ENCODE measurements at places on chromosomes 2 and 18. TPM values are rescaled to one million over a fixed set of nuclear protein-coding genes. Genes with fewer than 3 reads are reported as not detected.

DNA sequence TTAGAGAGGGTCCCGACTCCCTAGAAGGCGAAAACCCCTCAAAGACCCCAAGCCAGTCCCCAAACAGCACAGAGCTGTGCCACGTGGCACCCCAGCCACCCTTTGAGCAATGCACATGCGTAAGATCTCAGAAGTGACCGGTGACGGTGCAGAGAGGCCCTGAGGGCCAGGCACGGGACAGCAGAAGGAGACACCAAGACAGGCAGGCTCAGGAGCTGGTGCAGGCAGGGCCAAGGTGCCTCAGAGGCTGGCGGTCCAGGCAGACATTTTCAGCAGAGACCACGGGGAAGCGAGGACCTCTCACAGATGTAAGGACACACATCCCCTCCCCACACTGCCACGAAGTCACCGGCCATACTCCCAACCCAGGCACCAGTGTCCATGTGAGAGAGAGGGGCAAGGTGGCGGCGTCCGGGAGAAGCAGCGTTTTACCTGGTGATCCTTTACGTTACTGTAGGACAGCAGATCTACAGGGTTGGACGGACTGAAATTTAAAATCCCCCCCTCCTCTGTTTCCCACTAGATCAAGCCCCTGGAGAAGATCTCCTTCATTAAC is 2.0 kb upstream of the RAB17 start:
- DNase-seq = no peak
- H3K27ac ChIP-seq = peak overlapping the region; percentile 88
- peaks cover 25% of the 10 kb centered on the region for H3K4me1 ChIP-seq
- no peaks in the 10 kb centered on the region for H3K27me3 ChIP-seq
- no peaks in the 10 kb centered on the region for H3K36me3 ChIP-seq

DNA sequence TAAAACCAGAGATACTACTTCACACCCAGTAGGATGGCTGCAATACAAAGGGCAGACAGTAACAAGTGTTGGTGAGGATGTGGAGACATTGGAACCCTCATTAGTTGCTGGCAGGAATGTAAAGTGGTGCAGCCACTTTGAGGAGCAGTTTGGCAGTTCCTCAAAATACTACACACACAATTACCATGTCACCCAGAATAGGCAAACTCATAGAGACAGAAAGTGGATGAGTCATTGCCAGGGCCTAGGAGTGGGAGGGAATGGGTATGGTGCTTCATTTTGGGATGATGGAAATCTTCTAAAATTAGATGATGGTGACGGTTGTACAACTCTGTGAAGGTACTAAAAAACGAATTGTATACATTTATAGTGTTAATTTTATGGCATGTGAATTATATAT is 54.8 kb downstream of the ATP9B start:
- H3K36me3 ChIP-seq = peaks cover 30% of the 10 kb centered on the region
- no peaks in the 10 kb centered on the region for H3K27me3 ChIP-seq
- H3K27ac ChIP-seq = no peak overlapping the region
- H3K4me3 ChIP-seq = no peak overlapping the region
- H3K4me1 ChIP-seq = no peaks in the 10 kb centered on the region

DNA sequence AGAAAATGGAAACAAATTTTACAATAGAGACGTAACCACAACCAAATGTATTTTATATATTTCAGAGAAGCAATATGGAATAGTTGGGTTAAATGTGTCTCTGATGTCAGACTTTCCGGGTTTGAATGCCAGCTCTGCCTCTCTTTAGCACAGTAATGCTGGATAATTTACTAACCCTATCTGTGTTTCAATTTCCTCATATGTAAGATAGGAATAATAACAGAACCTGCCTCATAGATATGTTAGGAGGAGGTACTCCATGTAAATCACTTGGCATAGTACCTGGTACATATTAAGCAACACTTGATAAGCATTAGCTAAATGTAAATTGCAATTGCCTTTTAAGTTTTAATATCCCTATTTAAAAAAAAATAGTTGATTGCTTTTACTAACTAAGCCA is 231.3 kb upstream of the ZC3H15 start:
- no peaks in the 10 kb centered on the region for H3K36me3 ChIP-seq
- H3K27me3 ChIP-seq = no peaks in the 10 kb centered on the region
- H3K27ac ChIP-seq = peak overlapping the region; percentile 53
- H3K4me3 ChIP-seq = no peak overlapping the region

- no peaks in the 10 kb centered on the region for H3K36me3 ChIP-seq
- H3K27me3 ChIP-seq = no peaks in the 10 kb centered on the region
- no peak for DNase-seq
Measured at GRCh38 chr18:63109802-63110201, 209.8 kb downstream of the BCL2 start.

DNA sequence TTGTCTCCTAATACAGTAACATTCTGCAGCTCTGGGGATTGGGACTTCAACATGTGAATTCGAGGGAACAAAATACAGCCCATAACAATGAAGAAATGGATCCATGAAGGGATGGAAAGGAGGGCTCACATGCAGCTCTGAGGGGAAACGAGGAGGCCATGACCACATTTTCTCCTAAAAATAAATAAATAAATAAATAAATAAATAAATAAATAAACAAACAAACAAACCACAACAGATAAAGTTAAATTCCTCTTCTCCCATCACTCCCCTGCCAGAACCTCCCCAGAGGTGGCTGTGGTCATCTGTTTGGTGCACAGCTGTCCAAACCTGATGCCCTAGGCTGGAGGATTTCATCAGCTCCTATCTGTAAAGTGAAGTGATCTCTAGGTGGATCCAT is 42.7 kb downstream of the MAL start:
- H3K27me3 ChIP-seq = no peaks in the 10 kb centered on the region
- H3K27ac ChIP-seq = no peak overlapping the region
- no peaks in the 10 kb centered on the region for H3K36me3 ChIP-seq
- H3K4me3 ChIP-seq = no peak overlapping the region
- DNase-seq = no peak

DNA sequence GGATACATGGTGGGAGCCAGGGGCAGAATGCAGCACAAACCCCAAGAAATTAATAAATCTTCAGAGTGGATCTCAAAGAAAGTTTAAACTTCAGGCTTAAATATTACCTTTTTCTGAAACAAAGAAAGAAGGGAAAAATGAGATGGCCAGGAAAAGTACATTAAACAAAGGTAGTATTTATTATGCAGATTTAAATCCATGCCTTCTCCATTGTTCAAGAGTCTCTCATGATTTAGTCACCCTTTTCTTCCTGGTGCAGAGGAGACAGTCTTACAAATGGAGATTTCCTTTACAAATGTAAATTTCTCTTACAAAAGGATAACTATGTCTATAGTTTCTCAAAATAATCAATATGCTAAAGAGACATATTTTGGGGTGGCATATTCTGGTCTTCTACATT is 33.4 kb upstream of the PPM1B start:
- no peaks in the 10 kb centered on the region for H3K36me3 ChIP-seq
- H3K4me3 ChIP-seq = no peak overlapping the region
- H3K27ac ChIP-seq = no peak overlapping the region
- no peaks in the 10 kb centered on the region for H3K27me3 ChIP-seq
- no peaks in the 10 kb centered on the region for H3K4me1 ChIP-seq

The SLC9A4 gene
- 114 TPM for total RNA-seq

- H3K36me3 ChIP-seq = peaks cover 5% of the 10 kb centered on the region
- peak; percentile 68 for DNase-seq
- peak overlapping the region; percentile 78 for H3K27ac ChIP-seq
- H3K4me1 ChIP-seq = peaks cover 13% of the 10 kb centered on the region
Measured at GRCh38 chr2:70070542-70071268, 16.6 kb upstream of the PCBP1 start.

DNA sequence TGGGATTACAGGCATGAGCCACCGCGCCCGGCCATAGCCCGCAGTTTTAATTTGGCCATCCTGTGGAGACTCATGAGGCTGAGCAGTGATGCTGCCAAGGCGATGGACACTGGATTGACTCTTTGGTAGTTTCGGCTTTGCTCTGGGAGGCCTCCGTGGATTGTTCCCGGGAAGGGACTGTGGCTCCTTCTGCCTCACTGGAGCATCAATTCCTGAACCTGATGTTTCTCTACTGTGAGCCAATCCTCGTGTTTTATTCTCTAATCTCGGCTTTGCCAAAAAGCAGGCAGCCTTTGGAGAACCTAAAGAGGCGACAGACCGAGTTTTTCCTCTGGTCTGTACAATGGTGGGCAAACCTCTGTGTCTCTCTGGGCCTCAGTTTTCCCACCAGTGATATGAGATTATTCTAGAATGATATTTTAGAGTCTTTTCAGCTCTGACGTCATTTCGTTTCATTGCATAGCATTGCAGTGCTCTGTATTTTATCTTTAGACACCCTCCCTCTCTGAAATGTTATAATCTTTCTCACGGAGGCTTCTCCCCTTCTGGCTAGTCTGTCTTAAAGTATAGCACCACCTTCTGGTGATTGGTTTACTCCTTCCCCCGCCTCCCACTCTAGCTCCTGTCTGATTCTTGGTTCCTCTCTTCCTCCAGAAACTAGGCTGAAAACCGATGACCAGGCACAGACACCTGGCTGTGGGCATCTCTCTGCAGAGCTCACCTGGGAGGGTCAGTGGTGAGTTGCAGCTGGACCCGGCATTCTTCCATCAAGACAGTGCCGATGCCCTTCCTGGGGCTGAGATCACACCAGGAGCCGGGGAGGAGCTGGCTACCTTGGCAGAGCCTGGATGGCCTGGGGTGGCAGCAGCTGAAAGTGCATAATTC is 341.3 kb downstream of the MYCN start:
- H3K27me3 ChIP-seq = no peaks in the 10 kb centered on the region
- H3K4me3 ChIP-seq = no peak overlapping the region
- H3K27ac ChIP-seq = no peak overlapping the region
- H3K4me1 ChIP-seq = no peaks in the 10 kb centered on the region
- no peaks in the 10 kb centered on the region for H3K36me3 ChIP-seq
- DNase-seq = peak; percentile 76

The RAB27B gene
- total RNA-seq = 10.7 TPM

The MAL gene
- 95.5 TPM for total RNA-seq

DNA sequence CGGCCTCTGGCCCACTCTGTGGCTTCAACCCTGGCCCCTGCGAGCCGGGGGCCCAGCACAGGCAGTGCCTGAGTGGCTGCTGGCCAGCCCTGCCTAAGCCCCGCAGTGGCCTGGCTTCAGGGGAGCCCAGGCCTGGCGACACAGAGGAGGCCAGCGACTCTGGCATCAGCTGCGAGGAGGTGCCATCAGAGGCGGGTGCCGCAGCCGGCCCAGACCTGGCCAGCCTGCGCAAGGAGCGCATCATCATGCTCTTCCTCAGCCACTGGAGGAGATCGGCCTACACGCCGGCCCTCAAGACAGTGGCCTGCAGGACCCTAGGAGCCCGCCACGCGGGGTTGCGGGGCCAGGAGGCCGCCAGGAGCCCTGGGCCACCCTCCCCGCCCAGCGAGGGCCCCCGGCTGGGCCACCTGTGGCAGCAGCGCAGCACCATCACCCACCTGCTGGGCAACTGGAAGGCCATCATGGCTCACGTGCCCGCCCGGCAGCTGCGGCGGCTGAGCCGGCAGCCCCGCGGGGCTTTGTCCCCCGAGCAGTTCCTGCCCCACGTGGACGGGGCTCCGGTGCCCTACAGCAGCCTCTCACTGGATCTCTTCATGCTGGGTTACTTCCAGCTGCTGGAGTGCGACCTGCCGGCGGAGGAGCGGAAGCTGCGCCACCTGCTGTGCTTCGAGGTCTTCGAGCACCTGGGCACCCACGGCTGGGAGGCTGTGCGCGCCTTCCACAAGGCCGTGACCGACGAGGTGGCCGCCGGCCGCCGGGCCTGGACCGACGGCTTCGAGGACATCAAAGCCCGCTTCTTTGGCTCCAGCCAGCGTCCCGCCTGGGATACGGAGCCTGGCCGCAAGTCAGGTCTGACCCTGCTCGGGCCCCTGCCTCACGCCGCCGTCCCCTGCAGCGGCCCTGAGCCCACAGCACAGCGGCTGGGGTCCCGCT is 7.5 kb upstream of the KLHL30 start:
- H3K27ac ChIP-seq = no peak overlapping the region
- no peak overlapping the region for H3K4me3 ChIP-seq

DNA sequence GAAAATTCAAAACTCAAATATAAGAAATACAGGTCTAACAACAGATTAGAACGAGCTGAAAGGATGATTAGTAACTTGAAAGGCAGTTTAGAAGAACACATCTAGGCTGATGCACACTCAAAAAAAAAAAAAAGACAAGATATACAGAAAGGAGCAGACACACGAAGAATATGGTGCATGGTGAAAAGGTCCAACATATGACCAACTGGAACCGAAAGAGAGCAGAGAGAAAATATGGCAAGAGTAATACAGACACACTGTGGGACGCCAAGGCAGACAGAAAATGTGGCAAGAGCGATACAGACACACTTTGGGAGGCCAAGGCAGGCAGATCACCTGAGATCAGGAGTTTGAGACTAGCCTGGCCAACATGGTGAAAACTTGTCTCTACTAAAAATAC is 39.8 kb downstream of the NDUFA10 start:
- no peaks in the 10 kb centered on the region for H3K4me1 ChIP-seq
- H3K27me3 ChIP-seq = no peaks in the 10 kb centered on the region
- H3K36me3 ChIP-seq = peaks cover 91% of the 10 kb centered on the region

DNA sequence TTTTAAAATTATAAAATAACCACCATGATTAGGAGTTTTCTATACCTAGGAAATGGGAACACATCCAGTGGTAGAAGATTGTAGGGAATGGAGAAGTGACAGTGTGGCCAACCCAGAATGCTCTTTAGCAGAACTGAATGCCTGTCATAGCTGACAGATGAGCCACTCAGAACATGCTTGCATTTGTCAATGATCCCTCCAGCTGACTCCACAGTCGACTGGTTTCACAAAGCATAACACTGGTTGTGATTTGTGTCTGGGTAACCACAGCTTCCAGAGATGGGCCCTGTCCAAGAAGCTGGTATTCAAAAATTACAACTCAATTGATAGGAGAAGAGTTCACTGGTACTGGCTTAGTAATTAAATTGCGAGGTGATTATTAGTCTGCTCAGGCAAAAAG is 9.0 kb upstream of the CTIF start:
- H3K27ac ChIP-seq = no peak overlapping the region
- H3K4me3 ChIP-seq = no peak overlapping the region
- no peaks in the 10 kb centered on the region for H3K36me3 ChIP-seq
- H3K4me1 ChIP-seq = no peaks in the 10 kb centered on the region

- H3K4me3 ChIP-seq = no peak overlapping the region
- no peak overlapping the region for H3K27ac ChIP-seq
- no peaks in the 10 kb centered on the region for H3K4me1 ChIP-seq
- DNase-seq = no peak
- no peaks in the 10 kb centered on the region for H3K36me3 ChIP-seq
Measured at GRCh38 chr2:127039387-127040031, 67.4 kb downstream of the BIN1 start.

- no peak overlapping the region for H3K4me3 ChIP-seq
- no peaks in the 10 kb centered on the region for H3K4me1 ChIP-seq
- H3K36me3 ChIP-seq = no peaks in the 10 kb centered on the region
- H3K27ac ChIP-seq = no peak overlapping the region
Measured at GRCh38 chr2:233093166-233093448, 33.0 kb downstream of the INPP5D start.

- no peaks in the 10 kb centered on the region for H3K4me1 ChIP-seq
- no peaks in the 10 kb centered on the region for H3K36me3 ChIP-seq
- no peak overlapping the region for H3K27ac ChIP-seq
- peak; percentile 41 for DNase-seq
- H3K27me3 ChIP-seq = no peaks in the 10 kb centered on the region
Measured at GRCh38 chr2:75311993-75312392, 112.7 kb upstream of the TACR1 start.

GRCh38 chr2:40287195-40287594 is 164.7 kb downstream of the SLC8A1 start:
- H3K27me3 ChIP-seq = no peaks in the 10 kb centered on the region
- no peak overlapping the region for H3K4me3 ChIP-seq
- no peaks in the 10 kb centered on the region for H3K36me3 ChIP-seq
- no peak overlapping the region for H3K27ac ChIP-seq

- peaks cover 1% of the 10 kb centered on the region for H3K4me1 ChIP-seq
- H3K4me3 ChIP-seq = no peak overlapping the region
- no peaks in the 10 kb centered on the region for H3K27me3 ChIP-seq
Measured at GRCh38 chr2:158624071-158624667, 167.4 kb downstream of the PKP4 start.

The PGAP1 gene
- total RNA-seq = 9.3 TPM

The CTLA4 gene
- not detected for total RNA-seq

Measured in stomach (tissue), 19 donors.